Smooth muscle cell of the umbilical artery (primary cell): ENCODE measurements at places on chromosomes 1 and 21. TPM values are rescaled to one million over a fixed set of nuclear protein-coding genes. Genes with fewer than 3 reads are reported as not detected.

RAP1A gene
- 25.8 and 37.7 TPM in 2 replicates for total RNA-seq

KLHL12 gene
- total RNA-seq: 38.3 and 38.6 TPM in 2 replicates

NMNAT2 gene
- total RNA-seq: 1.2 and 11.3 TPM in 2 replicates

SLC44A5 gene
- total RNA-seq: under 0.01 and 0.09 TPM in 2 replicates

ARMH1 gene
- total RNA-seq: 0.59 and 1.2 TPM in 2 replicates

LCA5L gene
- total RNA-seq: 3.0 and 4.8 TPM in 2 replicates

PLPP3 gene
- total RNA-seq: 5.3 and 18.1 TPM in 2 replicates

EDARADD gene
- not detected in 2 replicates for total RNA-seq

TNFSF18 gene
- total RNA-seq: 0.14 and 0.30 TPM in 2 replicates

ADGRL4 gene
- total RNA-seq: 13.7 and 92.6 TPM in 2 replicates

PLEKHN1 gene
- total RNA-seq: under 0.01 and 1.8 TPM in 2 replicates

FLG2 gene
- total RNA-seq: not detected in 2 replicates

GPR25 gene
- not detected in 2 replicates for total RNA-seq

ABCA4 gene
- total RNA-seq: 0.30 and 0.51 TPM in 2 replicates

ZBTB8B gene
- total RNA-seq: under 0.01 TPM in 2 replicates

PLA2G2D gene
- total RNA-seq: not detected in 2 replicates
